ENCODE measurements at places on chromosomes 16 and 17.

DNA sequence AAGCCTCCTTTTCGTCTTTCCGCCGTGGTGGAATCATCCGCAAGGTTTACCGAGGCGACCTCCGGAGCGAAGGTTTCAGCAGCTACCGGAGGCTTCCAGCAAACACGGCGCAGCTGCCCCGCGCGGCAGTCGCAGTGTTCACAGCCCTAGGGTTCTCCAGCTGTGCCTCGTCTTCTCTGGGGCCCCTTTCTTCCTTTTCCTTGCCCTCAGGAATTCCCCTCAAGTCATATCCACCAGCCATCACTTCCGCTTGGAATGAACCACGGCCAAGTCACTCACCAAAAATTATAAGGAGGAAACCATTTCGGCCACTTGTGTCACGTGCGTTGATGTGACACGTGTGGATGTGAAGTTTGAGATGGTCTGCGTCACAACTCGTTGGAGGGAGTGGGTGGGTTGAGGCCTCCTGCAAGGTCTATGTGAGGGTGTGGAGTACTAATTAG is 636 bp upstream of the ERN1 start:
- DNase-seq, result peak; percentile 47

DNA sequence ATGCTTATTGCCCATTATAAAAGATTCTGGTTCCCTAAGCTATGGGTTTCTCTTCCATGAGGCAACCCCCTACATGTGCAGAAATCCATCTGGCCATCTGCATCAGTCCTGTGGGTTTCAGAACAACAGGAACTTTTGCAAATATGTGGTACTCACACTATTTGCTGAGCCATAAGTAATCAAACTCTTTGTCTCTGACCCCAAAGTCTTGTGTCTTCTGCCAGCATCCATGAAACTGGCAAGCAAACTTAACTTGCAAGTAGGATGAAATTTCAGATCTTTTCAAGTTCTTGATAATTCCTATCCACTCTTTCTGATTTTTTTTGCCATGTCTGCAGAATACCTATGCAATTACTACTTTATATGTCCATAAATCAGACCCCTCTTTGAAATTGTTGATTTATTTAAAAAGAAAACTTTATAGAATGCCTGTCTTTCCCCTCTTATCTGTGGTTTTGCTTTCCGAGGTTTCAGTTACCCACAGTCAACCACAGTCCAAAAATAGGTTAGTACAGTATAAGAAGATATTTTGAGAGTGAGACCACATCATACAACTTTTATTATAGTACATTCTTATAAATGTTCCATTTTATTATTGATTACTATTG is 158.4 kb upstream of the IRX3 start:
- DNase-seq, result no peak

- DNase-seq, result no peak
These were observed 21.4 kb downstream of the TTLL6 start for GRCh38 chr17:48795444-48796162.

GRCh38 chr16:67111951-67112444 is 2.3 kb downstream of the PHAF1 start:
- no peak for DNase-seq

DNA sequence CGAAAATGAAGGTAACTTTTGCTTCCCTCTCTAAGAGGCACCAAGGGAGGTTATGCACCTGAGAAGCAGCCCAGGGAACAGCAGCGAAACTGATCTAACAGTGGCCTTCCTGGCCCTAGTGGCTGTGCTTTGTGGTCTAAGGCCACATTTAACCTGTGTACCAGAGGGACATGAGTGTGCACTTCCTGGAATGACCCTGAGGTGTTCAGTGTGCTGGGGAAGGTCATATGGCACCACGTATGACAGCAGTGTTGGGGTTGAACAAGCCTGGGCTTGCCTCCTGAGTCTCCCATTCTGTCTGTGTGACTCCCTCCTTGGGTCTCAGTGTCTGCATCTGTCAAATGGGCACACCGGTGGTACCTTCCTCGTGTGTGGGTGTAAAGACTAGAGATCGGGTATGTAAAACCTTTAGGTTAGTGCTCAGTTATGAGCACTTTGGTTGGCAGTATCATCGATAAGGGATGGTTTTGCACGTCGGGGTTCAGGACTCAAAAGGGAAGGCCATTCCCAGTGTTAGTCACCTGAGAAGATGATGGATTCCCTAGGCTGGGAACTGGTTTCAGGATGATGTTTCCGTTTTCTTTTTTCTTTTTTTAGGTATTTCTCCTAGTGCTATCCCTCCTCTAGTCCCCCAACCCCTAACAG is 31.9 kb downstream of the PLCG2 start:
- DNase-seq, result no peak

- DNase-seq, result peak; percentile 37
These were observed 1.1 kb downstream of the PHF12 start for GRCh38 chr17:28950017-28950751.

DNA sequence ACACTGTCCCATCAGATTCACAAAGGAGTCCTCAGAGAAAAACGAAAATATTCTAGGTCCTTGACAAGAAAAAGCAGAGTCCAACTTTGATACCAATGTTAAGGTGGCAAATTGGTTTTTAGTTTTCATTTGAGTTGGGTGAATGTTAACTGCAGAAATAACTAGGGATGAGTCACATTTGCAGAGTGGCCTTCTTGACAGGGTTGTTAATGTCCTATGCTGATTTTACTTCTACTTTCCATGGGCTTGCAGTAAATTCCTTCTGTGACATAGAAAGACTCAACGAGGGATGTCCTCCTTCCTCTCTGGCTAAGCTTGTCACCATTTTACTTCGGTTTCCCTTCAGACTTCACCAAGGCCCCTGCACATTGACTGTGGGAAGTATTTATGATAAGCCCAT is 47.2 kb upstream of the ICAM2 start:
- no peak for DNase-seq

GRCh38 chr17:59433586-59433985 is 102.1 kb downstream of the YPEL2 start:
- no peak for DNase-seq

- no peak for DNase-seq
These were observed 1.5 kb upstream of the SYT17 start for GRCh38 chr16:19166500-19166899.

DNA sequence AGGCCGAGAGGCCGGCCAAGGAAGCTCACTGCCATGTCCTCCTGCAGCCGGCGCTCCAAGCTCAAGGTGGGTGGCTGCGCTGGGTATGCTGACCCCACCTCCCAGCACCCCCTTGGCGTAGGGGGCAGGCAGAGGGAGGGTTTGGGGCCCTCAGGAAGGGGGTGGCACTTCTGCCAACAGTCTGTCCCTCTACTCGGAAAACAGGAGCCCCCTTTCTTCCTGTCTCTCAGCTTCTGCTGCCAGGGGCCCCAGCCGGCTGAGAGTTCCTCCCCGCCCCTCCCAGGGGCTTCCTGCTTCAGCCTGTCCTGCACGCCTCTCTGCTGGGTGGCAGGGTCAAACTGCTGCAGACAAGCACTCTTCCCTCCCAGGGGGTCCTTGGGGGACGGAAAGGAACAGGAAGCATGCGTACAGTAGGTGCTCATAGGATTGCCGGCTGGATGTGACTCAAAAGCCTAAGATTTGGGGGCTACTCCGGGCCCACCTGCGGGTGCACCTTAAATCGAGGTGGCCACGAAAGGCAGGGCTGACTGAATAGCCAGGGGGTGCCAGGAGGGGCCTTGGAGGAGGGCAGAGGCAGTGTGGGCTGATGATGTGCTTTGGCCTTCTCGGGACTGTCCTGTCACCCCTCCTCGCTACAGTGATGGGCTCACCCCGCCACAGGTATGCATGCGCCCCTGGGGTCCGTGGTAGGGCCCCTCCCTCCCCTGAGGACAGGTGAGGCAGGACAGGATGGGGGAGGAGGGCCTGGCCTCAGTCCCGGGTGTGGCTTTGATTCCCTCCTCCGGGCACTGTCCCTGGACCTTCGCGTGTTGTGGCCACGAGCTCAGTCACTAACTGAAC is 4.0 kb downstream of the CBX2 start:
- DNase-seq, result no peak

- no peak for DNase-seq
These were observed 5.5 kb downstream of the NARF start for GRCh38 chr17:82463925-82464566.

- DNase-seq, result no peak
These were observed 127.8 kb upstream of the PMFBP1 start for GRCh38 chr16:72299684-72300243.

DNA sequence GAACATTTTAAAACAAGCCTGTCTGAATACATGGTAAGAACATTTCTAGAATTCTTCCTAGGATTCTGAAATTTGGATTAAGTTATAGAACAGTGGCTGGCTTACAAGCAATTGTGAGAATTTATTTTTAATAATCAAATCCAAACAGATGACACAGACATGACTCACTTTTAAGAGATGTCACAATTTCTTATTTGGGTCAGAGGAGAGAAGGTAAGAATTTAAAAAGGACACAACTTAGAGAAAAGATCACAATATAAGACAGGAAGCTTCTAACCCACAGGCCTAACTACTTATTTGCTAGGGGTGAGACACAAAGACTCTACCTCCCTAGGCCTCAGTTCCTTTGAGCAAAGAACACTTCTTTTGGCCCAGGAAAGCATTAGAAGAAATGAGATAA is 32.7 kb downstream of the ZZEF1 start:
- no peak for DNase-seq

DNA sequence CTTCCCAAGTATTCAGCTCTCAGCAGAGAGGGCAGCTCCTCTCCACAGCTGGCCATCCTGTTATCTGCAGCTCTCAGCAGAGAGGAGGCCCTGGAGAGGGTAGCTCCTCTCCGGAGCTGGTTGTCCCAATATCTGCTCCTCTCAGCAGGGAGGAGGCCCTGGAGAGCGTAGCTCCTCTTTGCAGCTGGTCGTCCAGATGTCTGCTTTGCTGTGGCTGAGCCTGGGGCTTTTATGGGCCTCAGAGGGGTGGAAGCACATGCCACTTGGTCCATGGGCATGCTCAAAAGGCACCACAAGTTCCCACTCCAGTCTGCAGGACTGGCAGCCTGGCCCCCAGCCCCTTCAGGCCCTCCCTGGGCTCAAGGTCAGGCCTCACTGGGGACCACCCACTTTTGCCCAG is 314.3 kb downstream of the KCNJ2 start:
- no peak for DNase-seq

DNA sequence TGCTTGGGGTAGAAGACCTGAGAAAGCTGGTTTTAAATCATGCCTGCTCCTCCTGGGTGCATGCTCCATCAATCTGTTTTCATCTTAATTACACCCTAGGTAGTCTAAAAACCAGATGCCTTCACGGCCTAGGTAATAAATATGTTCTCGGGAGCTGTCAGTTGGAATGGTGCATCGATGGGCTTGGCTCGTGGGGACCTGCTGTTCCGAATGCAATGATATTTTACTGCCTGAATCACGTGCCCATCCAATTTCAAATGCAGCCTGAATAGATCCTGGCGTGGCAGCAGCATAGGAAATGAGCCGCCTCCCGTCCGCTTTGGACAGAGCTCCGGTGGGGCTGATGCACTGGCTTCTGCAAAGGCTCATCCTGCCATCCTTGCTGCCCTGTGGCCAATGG is 18.8 kb upstream of the FAAP100 start:
- no peak for DNase-seq

DNA sequence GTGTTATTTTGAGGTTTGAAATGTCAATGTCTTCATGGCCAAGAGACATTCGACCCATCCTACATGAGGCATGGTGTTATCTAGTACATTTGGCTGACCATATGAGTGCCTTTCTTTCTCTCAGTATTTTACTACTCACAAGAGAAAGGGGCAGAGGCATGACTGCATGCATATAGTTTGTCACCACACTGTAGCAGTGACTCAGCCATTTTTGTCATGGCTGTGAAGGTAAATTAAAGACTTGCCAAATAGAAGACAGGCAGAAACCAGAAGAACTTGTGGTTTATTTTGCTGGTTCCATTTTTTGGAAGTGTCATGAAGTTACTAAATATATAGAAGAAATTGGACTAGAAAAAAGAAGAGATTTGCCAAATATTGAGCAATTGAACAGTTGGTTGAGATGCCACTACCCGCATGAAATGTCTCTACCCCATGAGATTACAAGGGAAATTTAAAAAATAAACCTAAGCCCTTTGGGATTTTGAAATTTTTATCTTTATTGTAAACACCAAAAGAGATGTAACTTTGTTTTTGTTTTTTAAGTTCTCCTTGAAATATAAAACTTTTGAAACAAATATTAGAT is 170.3 kb downstream of the CHD9 start:
- DNase-seq, result no peak

DNA sequence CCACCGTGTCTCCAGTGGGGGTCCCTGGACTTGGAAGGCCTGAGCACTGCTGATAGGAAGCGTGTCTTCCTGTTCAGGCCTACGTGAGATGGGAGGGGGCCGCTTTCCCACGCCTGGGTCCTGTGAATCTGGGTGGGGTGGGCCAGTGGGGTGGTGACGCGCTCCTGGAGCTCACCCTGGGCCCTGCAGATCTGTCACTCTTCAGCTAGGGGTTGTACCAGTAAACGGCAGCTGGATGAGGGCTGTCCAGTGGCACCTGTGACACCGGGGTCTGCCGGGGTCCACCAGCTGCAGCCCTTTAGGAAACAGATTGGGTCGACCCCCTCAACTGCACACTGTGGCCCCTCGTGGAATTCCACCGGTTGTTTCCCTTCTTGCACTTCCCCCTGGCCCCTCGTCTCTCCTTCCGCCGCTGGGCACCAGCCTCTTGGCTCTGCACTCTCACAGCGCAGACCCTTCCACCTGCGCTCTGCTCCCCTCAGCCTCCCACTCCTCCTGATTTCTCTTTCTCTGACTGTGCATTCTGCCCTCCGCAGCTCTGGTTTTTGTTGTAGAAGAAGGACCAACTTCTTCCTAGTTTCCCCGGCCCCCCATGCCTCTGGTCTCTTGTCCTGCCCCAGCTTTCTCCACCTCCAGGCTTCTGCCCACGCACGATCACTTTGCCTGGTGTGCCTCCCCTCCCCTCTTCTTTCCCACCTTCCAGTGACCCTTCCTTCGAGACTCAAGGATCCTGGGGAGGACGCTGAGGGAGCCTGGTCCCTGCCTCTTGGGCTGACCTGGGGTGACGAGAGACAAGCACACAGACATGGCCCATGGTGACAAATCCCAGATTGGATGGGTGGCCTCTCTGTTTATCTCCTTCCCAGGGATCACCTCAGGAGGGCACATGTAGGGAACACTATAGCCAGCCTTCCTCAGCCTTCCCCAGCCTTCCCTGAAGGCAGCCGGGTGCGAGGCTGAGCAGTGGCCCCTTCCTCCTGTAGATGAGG is 4.8 kb downstream of the MRC2 start:
- DNase-seq, result no peak

Data from activated T-helper 1 cell treated with anti-CD3 and anti-CD28 coated beads, Interleukin-2, amount 50 U/mL, for 16 hours (primary cell).